NCI-H526 (cell line): ENCODE measurements at places on chromosomes 5 and 9.

- DNase-seq, result no peak
These were observed 110.7 kb downstream of the CFAP95 start for GRCh38 chr9:69931340-69931739.

DNA sequence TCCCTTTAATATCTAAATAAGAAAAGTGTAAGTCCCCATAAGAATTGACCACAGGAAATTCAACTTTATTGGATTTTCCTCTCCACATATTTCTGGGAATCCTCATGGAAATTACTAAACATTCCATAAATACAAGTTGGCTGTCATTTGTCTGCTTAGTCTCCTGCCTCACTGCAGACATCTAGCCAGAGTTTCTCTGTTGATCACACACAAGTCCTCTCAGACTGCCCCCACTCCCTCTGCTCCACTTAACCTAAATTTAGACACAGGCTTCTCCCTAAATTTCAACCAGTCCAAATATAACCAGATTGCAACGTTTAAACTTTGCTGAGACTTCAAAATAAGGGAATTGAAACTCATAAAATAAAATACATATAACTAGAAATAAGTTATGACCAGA is 982.1 kb downstream of the DTWD2 start:
- no peak for DNase-seq

GRCh38 chr5:92519811-92520632 is 1061.0 kb downstream of the NR2F1-AS1 start:
- DNase-seq, result no peak

GRCh38 chr5:142080248-142080647 is 28.3 kb upstream of the NDFIP1 start:
- no peak for DNase-seq

DNA sequence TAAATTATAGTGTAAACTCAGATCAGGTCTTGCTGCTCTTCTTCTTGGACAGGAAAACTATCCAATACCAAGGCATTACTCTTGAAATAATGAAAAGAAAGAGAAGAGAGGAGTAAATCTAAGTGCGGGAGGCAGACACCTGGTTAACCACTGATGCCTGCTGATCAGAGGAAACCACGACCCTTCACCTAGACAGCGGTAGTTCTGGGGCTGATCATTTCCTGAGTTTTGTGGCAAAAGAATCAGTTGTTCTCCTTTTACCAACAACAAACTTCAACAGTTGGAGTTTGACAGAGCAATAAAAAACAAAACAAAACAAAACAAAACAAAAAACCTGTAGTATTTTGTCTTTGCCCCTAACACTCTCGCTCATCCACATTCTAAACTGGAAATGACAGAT is 3.0 kb downstream of the RLN1 start:
- DNase-seq, result no peak

GRCh38 chr5:167969998-167970397 is 321.4 kb upstream of the WWC1 start:
- no peak for DNase-seq
